ENCODE measurements at places on chromosomes 3 and 15.

DNA sequence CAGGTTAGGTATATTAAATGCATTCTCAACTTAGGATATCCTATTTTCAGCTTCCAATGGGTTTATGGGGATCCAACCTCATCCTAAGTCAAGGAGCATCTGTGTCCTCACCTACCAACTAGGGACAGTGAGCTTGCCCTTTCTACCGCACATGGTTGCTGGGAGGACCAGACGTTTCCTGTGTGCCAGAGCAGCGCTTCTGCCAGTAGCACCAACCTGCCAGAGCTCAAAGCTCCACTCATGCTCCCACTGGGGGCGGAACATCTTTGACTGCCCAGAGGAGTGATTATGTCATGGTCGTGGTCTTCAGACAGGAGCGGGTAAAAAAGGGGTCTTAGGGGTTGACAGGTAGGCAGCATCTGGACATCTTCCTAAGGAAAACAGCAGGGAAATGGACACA is 24.7 kb downstream of the XPC start:
- no peak for DNase-seq

- no peak for DNase-seq
Measured at GRCh38 chr3:121794264-121794983, 40.4 kb downstream of the IQCB1 start.

DNA sequence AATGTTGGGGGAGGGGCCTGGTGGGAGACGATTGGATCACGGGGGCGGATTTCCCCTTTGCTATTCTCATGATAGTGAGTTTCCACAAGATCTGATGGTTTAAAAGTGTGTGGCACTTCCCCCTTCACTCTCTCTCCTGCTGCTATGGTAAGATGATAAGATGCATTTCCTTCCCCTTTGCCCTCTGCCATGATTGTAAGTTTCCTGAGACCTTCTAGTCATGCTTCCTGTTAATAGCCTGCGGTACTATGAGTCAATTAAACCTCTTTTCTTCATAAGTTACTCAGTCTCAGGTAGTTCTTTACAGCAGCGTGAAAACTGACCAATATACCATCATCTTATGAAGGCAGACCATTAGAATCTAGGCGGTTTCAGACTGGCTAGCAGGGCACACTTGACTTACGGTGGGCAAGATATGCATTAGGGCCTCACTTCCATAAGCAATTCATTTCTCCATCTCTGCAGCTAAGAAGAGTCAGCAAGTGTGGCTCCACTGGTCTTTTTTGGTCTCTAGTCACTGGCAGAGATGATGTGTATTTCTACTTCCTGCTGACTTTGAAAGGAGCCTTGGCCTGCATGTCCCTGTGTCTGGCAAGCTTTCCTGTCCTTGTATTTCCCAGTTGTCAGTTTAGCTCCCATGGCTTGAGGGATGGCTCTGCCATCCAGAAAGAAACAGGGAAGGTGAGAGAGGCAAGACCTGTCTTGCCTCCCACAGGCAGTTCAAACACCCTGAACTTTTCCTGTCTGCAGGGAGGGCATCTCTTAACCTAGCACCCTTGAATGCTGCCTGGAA is 109.0 kb upstream of the ADAMTS9 start:
- peak; percentile 90 for DNase-seq

DNA sequence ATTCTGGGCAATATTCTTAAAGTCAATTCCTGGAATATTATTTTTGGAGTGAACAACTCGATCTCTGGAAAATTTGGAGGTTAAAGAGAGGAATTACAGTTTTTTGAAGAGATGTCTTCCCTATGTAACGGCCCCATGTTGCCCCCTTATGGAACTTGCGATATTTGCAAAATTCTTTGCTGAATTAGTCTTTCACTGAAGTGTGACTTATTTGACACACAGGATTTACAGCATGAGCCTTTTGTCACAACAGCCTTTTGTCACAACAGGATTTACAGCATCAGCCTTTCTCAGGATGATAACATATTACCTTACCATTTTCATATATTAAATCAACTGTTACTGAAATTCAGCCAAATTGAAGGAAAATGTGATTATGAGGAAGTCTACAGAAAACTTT is 37.8 kb upstream of the SPTSSB start:
- peak; percentile 16 for DNase-seq

GRCh38 chr15:39934397-39935071 is 619 bp downstream of the EIF2AK4 start:
- DNase-seq: no peak

GRCh38 chr3:73559749-73560148 is 65.0 kb downstream of the PDZRN3 start:
- DNase-seq: no peak

DNA sequence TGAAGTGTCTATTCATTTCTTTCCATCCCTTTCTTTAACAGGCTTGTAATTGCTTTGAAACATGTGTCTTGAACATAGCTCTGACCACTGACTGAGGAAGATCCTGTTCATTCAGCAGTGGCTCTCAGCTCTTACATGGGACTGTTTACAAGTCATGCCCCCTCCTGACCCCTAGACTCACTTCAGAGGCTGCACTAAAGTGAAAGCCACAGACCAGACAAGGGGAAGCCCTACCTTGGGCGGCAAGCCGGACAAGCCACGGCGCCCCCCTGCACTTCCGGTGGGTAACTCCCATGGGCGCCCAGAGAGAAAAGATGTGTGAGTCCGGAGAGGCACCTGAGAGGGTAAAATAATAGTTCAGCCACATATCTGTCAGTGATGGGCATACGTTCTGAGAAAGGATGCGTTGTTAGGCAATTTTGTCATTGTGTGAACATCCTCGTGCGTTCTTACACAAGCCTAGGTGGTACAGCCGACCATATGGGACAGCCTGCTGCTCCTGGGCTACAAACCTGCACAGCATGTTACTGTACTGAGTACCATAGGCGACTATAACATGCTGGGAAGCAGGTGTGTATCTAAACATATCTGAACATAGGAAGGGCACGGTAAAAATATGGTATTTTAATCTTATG is 116.2 kb downstream of the CHSY1 start:
- no peak for DNase-seq

All from kidney capillary endothelial cell (primary cell).